Hematopoietic multipotent progenitor cell (in vitro differentiated cells): ENCODE measurements at places on chromosomes 2 and 18. TPM values are rescaled to one million over a fixed set of nuclear protein-coding genes. Genes with fewer than 3 reads are reported as not detected.

LHCGR gene
- not detected for total RNA-seq

IL1RN gene
- 0.54 TPM for total RNA-seq

APOB gene
- under 0.01 TPM for total RNA-seq

RFTN2 gene
- under 0.01 TPM for total RNA-seq

DAW1 gene
- not detected for total RNA-seq

RAB27B gene
- 6.5 TPM for total RNA-seq

CMPK2 gene
- 31.5 TPM for total RNA-seq

GCA gene
- 72.2 TPM for total RNA-seq

VWA3B gene
- total RNA-seq = under 0.01 TPM

ITM2C gene
- total RNA-seq = 318 TPM

PID1 gene
- not detected for total RNA-seq

GRCh38 chr2:23381485-23381884, 3.5 kb upstream of the KLHL29 start:
- DNase-seq = no peak

- no peak for DNase-seq
Observed at GRCh38 chr2:209673811-209674210, 97.8 kb upstream of the UNC80 start.

DNA sequence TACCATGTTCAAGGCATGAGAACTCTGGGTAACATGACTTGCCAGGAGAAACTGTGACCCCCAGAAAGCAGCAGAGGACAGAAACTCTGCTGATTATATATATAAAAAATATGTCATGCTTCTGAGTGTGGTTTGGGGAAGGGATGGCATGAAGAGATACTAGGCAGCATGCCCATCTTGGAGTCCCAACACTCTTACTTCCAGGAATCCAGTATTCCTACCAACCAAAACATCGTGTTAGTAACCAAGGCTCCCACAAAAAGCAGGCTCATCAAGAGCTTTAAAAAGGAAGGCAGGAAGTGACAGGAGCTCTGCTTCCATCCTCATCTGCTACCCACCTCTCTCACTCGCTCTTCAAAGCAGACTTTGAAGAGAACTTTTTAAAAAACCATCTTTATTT, 31.6 kb upstream of the TWIST2 start:
- no peak for DNase-seq

DNA sequence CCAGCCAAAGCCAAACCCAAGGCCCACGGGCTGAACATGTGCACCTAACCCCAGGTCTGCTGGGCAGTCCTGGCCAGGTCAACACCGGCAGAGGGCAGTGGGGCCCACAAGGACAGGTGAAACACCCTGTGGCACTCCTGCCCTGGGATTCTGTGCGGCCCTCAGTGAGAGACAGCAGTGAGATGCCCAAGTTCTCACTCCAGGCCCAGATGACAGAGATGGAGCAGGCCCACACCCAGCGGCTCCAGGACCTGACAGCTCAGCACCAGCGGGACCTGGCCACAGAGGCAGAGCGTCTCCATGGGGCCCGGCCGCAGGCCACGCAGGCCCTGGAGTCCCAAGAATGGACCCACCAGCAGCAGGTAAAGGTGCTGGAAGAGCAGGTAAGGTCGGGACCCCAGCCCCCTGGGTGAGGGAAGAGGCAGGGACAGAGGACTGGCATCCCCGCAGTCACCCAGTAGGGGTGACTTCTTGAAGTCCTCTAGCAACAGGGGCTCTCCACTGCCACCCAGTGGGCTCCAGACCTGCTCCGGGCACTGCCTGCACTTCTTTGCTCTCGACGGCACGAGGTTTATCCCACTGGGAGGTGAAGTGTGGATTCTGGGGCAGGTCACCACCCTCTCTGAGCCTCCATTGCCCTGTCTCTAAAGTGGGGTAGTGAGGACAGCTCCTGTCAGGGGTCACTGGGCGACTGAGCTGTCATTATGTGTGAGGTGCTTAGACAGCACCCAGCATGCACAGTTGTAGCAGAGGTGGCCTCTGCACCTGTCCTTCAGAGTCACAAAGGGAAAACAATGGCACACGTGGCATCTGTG, 8.8 kb upstream of the SNED1 start:
- no peak for DNase-seq

DNA sequence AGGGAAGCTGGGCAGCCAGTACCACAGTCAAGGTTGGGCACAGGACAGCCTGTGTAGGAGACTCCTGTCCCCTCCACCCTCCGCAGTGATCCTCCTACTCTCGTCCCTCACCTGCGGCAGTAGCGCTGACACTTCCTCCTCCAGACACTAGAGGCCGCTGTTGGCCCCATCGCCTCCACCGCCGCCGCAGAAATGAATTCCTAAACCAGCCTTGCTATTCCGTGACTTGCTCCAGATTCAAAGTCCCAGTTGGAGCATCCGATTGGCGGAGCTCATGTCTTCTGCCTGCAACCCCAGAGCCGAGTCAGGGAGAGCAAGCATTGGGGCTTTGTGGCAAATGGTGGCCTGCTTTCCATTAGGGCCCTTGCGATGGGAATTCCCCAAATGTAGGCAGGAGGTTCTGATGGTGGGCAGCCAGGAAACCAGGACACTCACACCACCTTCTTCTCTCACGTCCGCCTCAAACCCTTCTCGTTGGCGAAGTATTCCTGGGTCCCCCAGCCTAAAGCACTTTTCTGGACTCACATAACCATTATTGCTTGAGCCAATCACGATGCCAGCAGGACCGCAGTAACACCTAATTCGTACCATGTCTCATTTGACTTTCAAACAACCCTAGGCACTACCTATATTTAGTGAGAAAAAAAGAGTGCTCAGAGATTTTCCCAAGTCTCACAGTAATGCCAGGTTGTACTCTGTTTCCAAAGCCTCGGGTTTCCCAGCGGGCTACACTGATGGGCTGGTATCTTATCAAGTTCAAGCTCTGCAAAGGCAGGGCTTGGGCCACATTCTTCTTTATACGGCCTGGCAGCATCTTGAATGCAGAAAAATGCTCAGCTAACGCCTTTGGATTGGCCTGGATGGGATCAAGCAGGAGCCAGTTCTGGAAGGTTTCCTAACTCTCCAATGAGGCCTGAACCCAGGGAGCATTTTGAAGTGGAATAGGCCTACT, 1.2 kb upstream of the DNAJB2 start:
- peak; percentile 55 for DNase-seq

GRCh38 chr2:1511455-1511854, 98.2 kb downstream of the TPO start:
- no peak for DNase-seq

DNA sequence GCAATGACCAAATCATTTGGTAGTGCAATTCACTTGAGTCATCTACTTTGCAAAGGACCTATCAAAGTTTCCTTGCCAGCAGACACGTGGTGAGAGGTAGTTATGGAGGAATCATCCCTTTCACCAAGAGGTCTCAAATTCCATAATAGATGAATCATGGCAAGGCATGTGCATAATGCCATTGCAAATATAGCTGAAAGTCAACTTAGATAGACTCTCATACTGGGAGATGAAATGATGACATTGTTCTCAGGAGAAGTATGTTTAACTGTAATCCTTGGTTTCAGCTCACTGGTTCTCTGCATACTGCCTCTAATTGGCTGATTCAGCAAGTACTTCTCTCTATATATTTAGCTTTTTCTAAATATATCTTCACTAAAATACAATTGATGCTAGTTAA, 57.2 kb downstream of the CALCRL start:
- no peak for DNase-seq

- no peak for DNase-seq
Observed at GRCh38 chr2:232434563-232435374, 21.2 kb upstream of the ALPI start.

GRCh38 chr18:56299740-56300139, 338.7 kb downstream of the TXNL1 start:
- DNase-seq = no peak

- peak; percentile 9 for DNase-seq
Observed at GRCh38 chr2:210577263-210578071, 21.1 kb downstream of the CPS1 start.

DNA sequence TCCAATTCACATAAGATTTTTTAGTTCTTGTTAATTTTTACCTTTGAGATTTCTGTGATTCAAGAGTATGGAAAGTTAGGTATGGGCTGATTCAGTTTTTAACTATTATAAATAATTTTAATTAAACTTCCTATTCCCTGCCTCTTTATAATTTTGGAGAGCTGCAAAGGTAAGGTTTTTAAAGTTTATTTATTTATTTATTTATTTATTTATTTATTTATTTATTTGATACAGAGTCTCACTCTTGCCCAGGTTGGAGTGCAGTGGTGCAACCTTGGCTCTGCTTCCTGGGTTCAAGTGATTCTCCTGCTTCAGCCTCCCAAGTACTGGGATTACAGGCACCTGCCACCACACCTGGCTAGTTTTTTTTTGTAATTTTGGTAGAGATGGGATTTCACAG, 215.5 kb upstream of the FIGN start:
- no peak for DNase-seq

GRCh38 chr2:20454036-20454981, 7.4 kb downstream of the RHOB start:
- DNase-seq = no peak

GRCh38 chr18:12074736-12075135, 18.9 kb upstream of the ANKRD62 start:
- DNase-seq = no peak

DNA sequence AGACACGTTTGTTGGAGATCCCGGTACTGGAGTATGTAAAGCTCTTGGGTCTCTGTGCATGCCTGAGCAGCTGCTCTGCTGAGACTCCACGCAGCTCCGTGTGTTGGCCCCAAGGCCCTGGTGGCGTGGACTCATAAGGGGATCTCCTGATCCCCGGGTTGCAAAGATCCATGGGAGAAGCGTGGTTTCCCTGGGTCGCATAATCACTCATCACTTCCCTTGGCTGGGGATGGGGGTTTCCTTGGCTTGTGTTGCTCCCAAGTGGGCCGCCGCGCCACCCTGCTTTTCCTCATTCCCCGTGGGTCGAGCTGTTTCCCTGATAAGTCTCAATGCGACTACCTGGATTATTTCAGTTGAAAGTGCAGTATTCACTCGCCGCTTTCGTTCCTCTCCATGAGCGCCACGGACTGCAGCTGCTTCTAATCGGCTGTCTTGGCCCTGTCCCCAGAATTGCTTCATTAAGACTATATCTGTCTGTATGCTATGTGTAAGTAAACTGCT, 76.0 kb downstream of the EPC2 start:
- DNase-seq = no peak

DNA sequence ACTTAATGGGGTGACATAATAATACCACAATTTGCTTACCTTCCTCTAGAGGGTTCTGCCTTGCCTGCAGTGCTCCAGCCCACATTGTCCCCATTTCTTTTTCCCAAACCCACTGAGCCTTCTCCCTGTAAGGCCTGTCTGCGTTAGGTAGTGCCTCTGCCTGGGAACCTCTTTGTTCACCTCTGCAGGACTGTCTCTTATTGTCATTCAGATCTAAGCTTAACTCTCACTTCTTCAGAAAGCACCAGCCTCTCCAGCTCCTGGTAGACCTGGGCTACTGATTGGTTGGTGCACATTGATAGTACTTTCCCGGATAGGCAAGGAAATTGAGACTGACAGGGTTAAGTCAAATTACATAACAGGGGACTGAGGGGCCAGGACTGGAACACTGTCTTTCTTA, 49.1 kb downstream of the CCDC85A start:
- DNase-seq = no peak

GRCh38 chr2:105237045-105237765, 4.3 kb upstream of the GPR45 start:
- no peak for DNase-seq

- DNase-seq = no peak
Observed at GRCh38 chr2:27489118-27489497, 435 bp downstream of the IFT172 start.

GRCh38 chr2:239182981-239183791, 217.6 kb downstream of the HDAC4 start:
- no peak for DNase-seq

GRCh38 chr2:33288011-33288410, 188.4 kb upstream of the RASGRP3 start:
- no peak for DNase-seq

- DNase-seq = no peak
Observed at GRCh38 chr2:240572141-240573031, 4.1 kb downstream of the RNPEPL1 start.

- no peak for DNase-seq
Observed at GRCh38 chr2:62920070-62920469, 130.6 kb upstream of the OTX1 start.

DNA sequence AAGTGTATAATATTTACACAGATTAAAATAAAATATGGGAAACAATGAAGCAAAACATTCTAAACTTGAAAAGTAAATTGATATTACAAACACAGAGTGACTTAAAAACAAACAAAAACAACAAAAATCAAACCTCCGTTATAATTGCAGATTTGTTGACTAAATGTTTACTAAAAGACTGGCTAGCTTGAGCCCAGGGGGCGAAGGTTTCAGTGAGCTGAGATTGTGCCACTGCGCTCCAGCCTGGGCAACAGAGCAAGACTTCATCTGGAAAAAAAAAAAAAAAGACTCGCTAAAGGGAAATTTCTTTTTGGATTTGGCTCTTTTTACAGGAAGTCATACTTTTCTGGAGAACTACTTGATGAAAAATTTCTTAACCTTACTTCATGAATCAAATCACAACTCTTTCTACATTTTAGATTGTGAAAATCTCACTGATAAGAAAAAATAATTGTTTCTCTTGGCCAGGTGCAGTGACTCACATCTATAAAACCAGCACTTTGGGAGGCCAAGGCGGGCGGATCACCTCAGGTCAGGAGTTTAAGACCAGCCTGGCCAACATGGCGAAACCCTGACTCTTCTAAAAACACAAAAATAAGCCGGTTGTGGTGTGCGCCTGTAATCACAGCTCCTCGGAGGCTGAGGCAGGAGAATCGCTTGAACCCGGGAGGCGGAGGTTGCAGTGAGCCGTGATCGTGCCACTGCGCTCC, 9.7 kb downstream of the TFPI start:
- DNase-seq = no peak

- no peak for DNase-seq
Observed at GRCh38 chr18:75782204-75782603, 354.7 kb upstream of the SMIM21 start.

- DNase-seq = no peak
Observed at GRCh38 chr2:48558456-48558855, 28.5 kb downstream of the STON1 start.

GRCh38 chr2:109500910-109501309, 112.9 kb downstream of the SEPTIN10 start:
- DNase-seq = no peak

DNA sequence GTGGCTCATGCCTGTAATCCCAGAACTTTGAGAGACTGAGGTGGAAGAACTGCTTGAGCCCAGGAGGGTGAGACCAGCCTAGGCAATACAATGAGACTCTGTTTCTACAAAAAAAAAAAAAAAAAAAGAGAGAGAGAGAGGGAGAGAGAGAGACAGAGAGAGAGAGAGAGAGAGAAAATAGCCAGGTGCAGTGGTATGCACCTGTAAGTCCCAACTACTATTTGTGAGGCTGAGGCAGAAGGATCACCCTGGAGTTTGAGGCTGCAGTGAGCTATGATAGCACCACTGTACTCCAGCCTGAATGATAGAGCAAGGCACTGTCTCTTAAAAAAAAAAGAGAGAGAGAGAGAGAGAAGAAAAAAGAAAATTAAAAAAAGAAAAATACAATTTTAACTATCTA, 245.7 kb downstream of the CCDC178 start:
- DNase-seq = no peak
